ENCODE measurements at places on chromosomes 2 and 18. TPM values are rescaled to one million over a fixed set of nuclear protein-coding genes. Genes with fewer than 3 reads are reported as not detected.

DNA sequence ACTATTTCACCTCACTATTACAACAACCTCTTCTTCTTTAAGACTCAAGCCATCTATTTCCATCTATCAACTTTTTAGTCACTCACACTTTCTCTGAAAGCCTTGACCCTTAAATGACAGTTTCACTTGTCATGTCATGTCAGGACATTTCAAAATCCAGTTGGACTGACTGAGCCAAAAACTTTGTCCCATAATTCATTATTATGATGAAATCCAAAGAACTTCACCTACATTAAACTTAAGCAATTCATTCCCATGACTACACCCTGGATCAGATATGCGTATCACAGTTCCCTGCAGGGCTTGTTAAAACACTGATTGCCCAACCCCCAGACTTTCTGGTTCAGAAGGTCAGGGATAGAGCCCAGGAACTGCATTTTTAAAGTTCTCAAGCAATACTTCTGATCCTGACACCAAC lies 26.5 kb downstream of the LDAH start:
- DNase-seq: no peak

GRCh38 chr18:63795606-63796005 lies 20.4 kb downstream of the SERPINB7 start:
- DNase-seq: no peak

- DNase-seq: no peak
Measured at GRCh38 chr2:224723586-224724217, 7.5 kb upstream of the CCDC195 start.

DNA sequence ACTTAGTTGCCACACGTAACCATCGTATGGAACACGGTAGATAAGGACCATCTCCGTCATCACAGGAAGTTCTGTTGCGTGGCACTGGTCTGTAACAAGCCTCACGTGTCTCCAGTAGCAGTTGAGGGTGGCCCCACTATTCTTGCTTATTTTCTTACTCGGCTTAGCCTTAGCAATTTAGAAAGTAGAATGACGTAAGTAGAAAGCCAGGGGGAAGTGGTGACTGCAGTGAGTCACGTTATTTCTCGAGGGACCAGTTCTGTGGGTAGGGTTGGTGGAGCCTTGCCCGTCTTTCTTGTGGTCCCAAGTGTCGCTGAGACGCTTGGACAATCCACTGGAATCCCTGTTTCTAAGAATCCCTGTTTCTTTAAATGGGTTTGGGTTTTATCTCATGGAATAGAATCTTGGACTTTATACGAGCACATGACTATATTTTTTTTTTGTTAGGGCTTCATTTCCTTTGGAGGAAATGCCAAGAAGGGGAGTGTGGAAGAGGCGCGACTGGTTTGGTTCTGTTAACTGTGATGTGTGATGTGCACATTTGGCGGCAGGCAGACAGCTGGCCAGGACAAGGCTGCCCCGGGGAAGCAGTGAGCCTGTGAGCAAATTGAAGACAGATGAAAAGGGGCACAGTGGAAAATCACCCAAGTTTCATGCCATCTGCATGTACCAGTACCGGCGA lies 96.2 kb downstream of the CABLES1 start:
- no peak for DNase-seq

- no peak for DNase-seq
Measured at GRCh38 chr2:98568161-98568956, 40.0 kb downstream of the COA5 start.

- no peak for DNase-seq
Measured at GRCh38 chr2:233693963-233694362, 1.3 kb downstream of the UGT1A6 start.

- no peak for DNase-seq
Measured at GRCh38 chr2:52423111-52423510, 1344.5 kb upstream of the CHAC2 start.

GRCh38 chr2:120729406-120730399 lies 6.0 kb upstream of the GLI2 start:
- DNase-seq: no peak

DNA sequence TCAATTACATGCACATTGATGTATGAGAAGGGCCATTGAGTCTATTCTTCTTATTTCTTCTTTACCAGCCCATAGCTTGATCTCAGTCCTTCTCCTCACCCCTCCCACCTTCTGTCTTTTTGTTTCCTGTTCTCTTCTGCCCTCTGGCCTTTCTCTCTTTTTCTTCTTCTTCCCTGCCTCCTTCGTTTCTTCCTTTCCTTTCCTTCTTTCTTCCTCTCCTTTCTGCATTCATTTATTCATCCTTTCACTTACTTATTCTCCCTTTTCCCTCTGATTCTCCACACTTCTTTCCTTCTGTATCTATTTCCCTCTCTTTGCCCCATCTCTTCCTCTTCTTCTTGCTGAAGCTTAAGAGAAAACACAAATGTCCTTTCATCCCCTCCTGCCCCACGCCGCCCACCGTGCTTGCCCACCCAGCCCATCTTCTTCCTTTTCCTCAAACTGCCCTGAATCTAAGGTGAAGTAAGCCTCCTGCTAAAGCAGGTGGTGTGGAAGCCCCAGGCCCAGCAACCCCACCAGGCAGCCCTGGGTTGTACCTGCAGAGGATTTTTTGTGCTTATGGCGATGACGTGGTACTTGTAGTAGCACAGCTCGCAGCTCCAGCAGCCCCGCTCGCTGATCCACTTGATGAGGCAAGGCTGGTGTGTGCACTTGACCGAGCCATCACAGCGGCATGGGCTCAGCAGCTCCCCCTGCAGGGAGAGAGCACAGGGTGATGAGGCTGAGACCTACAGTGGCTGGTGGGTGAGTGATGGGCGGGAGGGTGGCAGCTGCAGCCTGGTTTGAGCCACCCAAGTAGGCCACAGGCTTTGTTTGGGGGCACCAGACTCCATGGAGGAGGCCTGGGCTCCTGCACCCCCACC lies 89.0 kb downstream of the MARCHF4 start:
- DNase-seq: no peak

DNA sequence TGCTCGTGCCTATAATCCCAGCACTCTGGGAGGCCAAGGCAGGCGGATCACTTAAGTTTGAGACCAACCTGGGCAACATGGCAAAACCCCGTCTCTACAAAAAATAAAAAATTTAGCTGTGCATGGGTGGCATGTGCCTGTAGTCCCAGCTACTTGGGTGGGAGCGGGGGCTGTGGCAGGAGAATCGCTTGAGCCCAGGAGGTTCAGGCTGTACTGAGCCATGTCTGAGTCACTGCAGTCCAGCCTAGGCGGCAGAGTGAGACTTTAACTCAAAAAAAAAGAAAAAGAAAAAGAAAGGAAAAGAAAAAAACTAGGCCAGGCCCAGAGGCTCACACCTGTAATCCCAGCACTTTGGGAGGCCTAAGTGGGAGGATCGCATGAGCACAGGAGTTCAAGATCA lies 30.8 kb downstream of the TWSG1 start:
- no peak for DNase-seq

DNA sequence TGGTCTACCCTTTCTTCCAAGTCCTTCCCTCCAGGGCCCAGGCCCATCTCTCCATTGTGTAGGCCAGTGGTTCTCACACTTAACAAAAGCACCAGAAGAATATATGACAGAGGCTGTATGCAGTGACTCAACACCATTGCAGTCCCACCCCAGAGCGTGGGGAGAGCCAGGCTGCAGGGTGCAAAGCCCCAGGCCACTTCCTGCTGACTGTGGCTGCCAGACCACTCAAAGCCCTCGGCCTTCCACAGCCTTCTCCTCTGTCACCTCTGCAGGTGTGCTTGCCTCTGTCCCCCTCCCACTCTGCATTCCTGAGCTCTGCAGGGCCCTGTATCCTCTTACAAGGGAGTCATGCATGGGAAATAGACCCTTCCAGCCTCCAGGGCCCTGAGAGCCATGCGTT lies 40.4 kb upstream of the ARHGEF4 start:
- DNase-seq: peak; percentile 57

DNA sequence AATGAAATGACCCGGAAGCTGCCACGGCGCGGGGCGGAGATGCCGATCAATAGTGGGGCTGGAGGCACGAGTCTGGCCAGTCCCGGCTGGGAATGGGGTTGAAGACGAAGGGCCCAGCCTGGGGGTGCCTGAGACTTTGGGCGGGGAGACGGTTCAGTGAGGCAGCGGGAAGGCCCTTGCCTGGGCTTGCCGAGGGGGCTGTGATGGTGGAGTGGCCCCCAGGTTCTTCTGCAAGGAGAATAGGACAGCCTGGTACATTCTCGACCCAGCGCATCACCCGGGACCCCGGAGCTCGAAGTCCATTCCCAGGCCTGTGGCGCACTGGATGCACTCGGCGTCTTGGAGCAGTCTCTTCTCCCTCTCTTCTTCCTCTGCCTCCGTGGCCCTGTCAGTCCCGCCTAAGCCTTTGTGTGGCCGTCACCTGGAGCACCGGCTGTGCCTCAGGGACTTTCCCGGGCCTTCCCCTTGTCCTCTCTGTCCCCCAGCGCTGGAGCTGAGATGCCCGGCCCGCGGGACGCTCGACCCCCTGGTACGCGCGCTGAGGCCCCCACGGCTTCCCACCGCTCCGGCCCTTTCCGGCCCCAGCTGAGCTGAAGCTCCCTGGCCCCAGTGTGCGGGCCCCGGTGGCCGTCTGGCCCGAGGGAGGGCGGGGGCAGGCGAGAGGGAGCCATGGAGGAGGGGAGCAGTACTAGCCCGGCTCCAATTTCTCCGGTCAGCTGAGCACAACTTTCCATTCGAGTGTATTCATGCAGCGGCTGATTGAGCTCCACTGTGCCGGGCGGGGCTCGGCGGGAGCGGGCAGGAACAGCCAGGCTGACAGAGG lies 8.0 kb downstream of the SIX3 start:
- DNase-seq: no peak

DNA sequence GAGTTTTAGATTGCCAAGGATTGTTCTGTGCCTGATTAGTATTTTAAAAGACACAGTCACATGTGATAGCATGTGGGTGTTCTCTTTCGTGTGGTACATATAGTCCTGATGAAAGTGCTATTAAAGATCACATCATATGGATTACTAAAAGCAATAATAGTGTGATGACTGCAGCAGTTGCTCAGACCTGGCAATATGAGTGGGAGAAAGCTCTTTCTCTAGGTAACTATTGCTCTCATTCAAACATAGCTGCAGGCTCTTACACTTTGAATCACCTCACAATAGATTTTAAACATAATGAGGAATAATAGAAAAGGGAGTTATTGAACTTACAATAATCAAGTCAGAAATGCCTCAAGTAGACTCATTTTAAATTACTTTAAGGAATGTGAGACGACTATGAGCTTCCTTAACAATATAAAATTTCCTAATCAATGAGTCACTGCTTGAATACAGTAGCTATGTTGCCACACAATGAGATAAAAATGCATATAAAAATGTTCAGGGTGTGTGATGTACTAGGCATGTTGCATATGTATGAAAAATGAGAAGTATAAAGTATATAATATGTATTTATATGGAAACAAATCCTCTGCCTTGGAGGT lies 452.1 kb downstream of the TMX3 start:
- DNase-seq: no peak

GRCh38 chr2:175606010-175606841 lies 395.8 kb downstream of the LNPK start:
- no peak for DNase-seq

DNA sequence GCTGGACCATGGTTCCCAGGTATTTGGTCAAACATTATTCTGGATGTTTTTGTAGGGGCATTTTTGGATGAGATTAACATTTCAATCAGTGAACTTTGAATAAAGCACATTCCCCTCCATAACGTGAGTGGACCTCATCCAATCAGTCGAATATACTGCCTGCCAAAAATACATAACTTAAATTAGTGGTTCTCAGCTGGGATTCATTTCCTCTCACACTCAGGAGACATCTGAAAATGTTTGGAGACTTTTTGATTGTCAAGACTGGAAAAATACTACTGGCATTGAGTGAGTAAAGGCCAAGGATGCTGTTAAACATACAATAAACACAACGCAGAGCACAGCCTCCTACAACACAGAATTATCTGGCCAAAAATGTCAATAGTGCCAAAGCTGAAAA lies 198.2 kb downstream of the MYO1B start:
- DNase-seq: no peak

GRCh38 chr2:105399207-105399861 lies 483 bp upstream of the FHL2 start:
- DNase-seq: no peak

CPO gene
- polyA plus RNA-seq: 1.1 TPM

CYRIA gene
- 2.2 TPM for polyA plus RNA-seq

ASPRV1 gene
- 4.4 TPM for polyA plus RNA-seq

TRIM43B gene
- 0.74 TPM for polyA plus RNA-seq

TNS1 gene
- polyA plus RNA-seq: 56.6 TPM

ZEB2 gene
- polyA plus RNA-seq: 126 TPM

ATP6V1B1 gene
- 108 TPM for polyA plus RNA-seq
